ENCODE measurements at places on chromosomes 1 and 21. TPM values are rescaled to one million over a fixed set of nuclear protein-coding genes. Genes with fewer than 3 reads are reported as not detected.

SPRR5 gene
- not detected for total RNA-seq

PLA2G4A gene
- total RNA-seq = not detected

DYNLT4 gene
- total RNA-seq = not detected

CFH gene
- not detected for total RNA-seq

BECN2 gene
- not detected for total RNA-seq

ACKR1 gene
- total RNA-seq = not detected
